ENCODE measurements at places on chromosomes 6 and 20. TPM values are rescaled to one million over a fixed set of nuclear protein-coding genes. Genes with fewer than 3 reads are reported as not detected.

Gene SLC13A3
- total RNA-seq = 0.30 TPM

Gene CST2
- not detected for total RNA-seq

Gene SRSF6
- 58.7 TPM for total RNA-seq

Gene POU5F1
- 0.69 TPM for total RNA-seq

Gene WFDC5
- total RNA-seq = not detected

Gene ZC2HC1B
- not detected for total RNA-seq

Gene ANKEF1
- 1.3 TPM for total RNA-seq

GRCh38 chr6:15770347-15771143 is 107.7 kb upstream of the DTNBP1 start:
- no peak overlapping the region for H3K27ac ChIP-seq
- H3K4me3 ChIP-seq = no peak overlapping the region
- H3K27me3 ChIP-seq = no peaks in the 10 kb centered on the region
- no peaks in the 10 kb centered on the region for H3K4me1 ChIP-seq

DNA sequence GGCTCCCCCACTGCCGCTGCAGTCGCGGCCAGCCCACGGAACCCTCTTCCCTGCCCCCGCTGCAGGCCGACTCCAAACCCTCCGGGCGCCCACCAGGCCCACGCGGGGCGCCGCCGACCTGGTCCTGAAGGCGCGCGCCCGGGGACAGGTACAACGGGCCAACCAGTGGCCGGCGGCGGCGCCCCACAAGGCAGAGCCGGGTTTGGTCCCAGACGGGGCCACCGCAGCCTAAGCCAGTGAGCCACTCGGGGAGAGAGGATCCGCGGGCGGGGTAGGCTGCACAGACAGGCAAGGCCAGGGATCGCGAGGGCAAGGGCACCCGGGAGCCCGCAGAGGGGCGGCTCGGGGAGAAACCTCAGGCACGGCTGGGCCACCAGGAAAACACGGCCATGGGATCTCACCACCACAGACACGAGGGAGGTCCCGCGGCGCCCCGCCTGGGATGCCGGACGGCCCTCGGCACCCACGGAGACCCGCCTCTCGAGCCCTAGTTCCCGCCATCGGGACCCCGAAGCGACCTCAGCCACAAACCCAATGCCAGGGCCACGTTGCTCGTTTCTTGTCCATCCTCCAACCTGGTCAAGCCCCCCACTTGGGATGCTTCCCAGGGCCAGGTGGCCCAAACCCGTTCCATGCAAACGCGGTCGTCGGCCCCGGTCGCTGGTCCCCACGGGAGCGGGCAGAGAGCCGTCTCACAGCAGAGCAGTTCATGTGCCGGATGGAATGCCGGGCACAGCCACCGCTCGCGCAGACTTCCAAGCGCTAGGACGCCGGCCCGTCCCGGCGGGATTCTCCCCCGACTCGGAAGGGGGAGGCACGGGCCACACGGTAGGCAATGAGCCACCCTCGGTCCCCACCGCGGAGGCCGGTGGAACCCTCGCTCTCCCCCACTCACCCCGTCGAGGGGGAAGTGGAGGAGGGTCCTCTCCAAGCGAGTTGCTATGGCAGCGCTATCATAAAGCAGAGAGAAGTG is 1956.6 kb upstream of the DEFB115 start:
- H3K4me1 ChIP-seq = no peaks in the 10 kb centered on the region
- H3K27ac ChIP-seq = no peak overlapping the region
- no peak overlapping the region for H3K4me3 ChIP-seq
- H3K27me3 ChIP-seq = peaks cover 9% of the 10 kb centered on the region
- H3K36me3 ChIP-seq = no peaks in the 10 kb centered on the region

DNA sequence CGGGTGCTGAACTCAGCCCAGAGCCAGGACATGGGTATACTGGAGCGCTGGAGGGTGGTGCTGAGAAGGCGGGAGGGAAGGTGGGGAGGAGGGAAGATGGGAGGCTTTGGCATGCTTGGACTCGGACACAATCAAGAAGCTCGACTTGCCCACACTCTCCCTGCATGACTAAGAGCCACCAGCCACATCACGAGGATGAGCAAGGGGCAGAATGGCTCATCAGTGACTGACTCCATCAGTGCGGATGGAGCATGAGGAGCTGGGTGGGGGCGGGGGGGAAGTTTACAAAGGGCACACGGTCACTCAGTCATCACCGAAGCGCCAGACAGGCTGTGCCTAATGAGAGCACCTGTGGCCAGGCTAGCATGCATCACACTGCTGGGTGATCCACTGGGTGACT is 222.8 kb downstream of the KIF16B start:
- no peaks in the 10 kb centered on the region for H3K4me1 ChIP-seq
- no peak for DNase-seq
- H3K27me3 ChIP-seq = no peaks in the 10 kb centered on the region
- no peak overlapping the region for H3K4me3 ChIP-seq
- H3K36me3 ChIP-seq = peaks cover 6% of the 10 kb centered on the region

DNA sequence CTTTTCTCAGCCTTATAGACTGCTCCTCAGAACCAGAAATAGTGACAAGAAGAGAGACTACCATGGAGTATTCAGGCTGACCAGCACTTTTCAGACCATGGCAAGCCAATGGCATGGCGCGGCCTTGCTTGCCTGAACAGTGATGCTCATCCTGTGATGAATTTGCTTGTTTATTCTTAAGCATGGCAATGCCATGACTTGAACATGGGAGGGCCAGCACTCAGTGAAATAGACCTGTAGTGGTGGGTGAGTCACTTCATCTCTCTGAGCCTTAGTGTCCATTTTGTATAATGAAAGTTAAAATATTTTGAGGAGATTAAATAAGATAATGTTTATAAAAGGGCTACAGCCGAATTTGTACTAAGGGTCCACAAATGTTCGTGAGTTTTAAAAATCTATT is 79.1 kb downstream of the LRRC1 start:
- no peaks in the 10 kb centered on the region for H3K27me3 ChIP-seq
- H3K36me3 ChIP-seq = no peaks in the 10 kb centered on the region
- H3K27ac ChIP-seq = no peak overlapping the region
- no peak for DNase-seq

DNA sequence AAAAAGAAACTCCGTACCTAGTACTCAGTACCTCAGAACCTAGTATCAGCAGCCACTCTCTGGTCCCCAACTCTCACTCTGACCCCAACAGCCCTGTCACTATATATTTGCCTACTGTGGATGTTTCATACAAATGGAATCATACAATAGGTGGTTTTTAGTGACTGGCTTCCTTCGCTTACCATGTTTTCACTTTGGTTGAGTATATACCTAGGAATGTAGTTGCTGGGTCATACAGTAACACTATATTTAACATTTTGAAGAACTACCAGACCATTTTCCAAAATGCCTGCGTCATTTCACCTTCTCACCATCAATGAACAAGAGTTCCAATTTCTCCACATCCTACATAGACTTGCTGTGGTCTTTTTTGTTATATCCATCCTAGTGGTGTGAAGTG is 283.2 kb downstream of the GMDS start:
- no peaks in the 10 kb centered on the region for H3K4me1 ChIP-seq
- no peak overlapping the region for H3K4me3 ChIP-seq
- no peaks in the 10 kb centered on the region for H3K27me3 ChIP-seq
- no peak for DNase-seq

GRCh38 chr20:63521602-63522001 is 1.0 kb downstream of the PPDPF start:
- H3K36me3 ChIP-seq = peaks cover 15% of the 10 kb centered on the region
- peak overlapping the region; percentile 97 for H3K27ac ChIP-seq
- H3K27me3 ChIP-seq = no peaks in the 10 kb centered on the region
- H3K4me1 ChIP-seq = peaks cover 46% of the 10 kb centered on the region

DNA sequence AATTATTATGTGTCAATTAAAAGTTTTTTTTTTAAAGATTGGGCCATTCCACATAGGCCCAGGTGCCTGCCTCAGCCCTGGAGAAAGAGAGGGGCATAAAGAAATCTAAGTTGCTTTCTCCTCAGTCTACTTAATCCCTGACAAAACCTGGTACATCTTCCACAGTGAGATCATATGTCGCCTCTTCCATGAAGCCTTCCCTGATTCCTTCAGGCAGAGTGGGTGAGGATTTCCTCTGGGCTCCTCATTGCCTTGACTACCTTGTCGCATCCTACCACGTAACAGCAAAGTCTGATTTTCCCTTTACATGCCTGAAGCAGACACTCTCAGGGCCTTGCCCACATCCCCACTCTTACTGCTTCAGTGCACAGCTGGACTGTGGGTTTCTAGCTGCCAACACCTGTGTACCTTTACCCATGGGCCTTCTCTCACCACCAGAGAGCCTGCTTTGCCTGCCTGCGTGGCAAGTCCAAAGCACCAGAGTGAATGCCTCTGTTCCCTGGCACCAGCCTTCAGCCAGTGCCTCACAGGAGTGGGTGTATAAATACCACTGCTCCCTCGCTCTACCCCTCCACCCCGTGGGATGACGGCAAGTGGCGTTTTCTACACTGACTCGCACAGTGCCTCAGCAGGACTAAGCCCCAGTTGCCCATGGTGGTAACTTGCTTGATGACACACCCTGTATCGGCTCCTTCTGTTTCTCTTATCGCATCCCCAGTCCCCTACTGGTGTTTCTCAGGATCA is 68.0 kb downstream of the EYA2 start:
- H3K4me1 ChIP-seq = no peaks in the 10 kb centered on the region
- peaks cover 44% of the 10 kb centered on the region for H3K27me3 ChIP-seq
- H3K4me3 ChIP-seq = no peak overlapping the region
- no peaks in the 10 kb centered on the region for H3K36me3 ChIP-seq

GRCh38 chr6:6694368-6694780 is 105.9 kb downstream of the LY86 start:
- H3K4me3 ChIP-seq = no peak overlapping the region
- DNase-seq = no peak
- peaks cover 56% of the 10 kb centered on the region for H3K4me1 ChIP-seq
- peak overlapping the region; percentile 84 for H3K27ac ChIP-seq
- no peaks in the 10 kb centered on the region for H3K36me3 ChIP-seq
- no peaks in the 10 kb centered on the region for H3K27me3 ChIP-seq

GRCh38 chr20:46200582-46201570 is 82.8 kb downstream of the CD40 start:
- H3K36me3 ChIP-seq = no peaks in the 10 kb centered on the region
- H3K4me1 ChIP-seq = peaks cover 18% of the 10 kb centered on the region
- peak overlapping the region; percentile 22 for H3K4me3 ChIP-seq
- H3K27me3 ChIP-seq = peaks cover 81% of the 10 kb centered on the region
- H3K27ac ChIP-seq = no peak overlapping the region

GRCh38 chr6:3356824-3357420 is 98.2 kb downstream of the PSMG4 start:
- peak overlapping the region; percentile 90 for H3K27ac ChIP-seq
- no peaks in the 10 kb centered on the region for H3K36me3 ChIP-seq
- H3K4me1 ChIP-seq = peaks cover 27% of the 10 kb centered on the region
- DNase-seq = no peak

GRCh38 chr6:74357321-74357720 is 661.3 kb downstream of the CD109 start:
- H3K4me3 ChIP-seq = no peak overlapping the region
- H3K36me3 ChIP-seq = no peaks in the 10 kb centered on the region
- H3K4me1 ChIP-seq = no peaks in the 10 kb centered on the region
- H3K27me3 ChIP-seq = no peaks in the 10 kb centered on the region
- no peak overlapping the region for H3K27ac ChIP-seq
- no peak for DNase-seq

DNA sequence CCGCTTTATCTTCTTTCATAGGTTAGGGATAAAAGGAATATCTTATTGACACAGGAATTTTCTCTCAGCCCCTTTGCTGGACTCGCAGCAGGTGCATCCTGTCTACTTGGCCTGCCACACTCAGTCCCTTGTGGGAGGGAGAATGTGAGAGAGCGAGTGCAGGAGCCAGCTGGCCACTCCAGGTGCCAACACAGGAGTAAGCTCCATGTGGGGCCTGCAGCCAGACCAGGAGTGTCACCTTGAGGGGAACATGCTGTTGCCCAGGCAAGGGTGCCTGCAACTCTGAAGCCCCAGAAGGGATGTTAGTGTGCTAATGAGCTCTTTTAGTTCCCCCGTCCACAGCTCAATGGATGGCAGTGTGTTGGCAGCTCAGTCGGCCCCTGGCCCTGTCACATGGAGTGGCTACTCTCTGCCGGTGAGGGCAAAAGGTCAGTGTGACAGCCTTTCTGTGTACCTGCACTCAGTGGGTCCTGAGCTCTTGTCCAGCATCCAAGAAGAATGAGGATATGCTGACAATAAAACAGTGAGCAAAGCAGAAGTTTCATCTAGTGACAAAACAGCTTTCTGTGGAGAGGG is 57.1 kb downstream of the CRYBG1 start:
- H3K27me3 ChIP-seq = peaks cover 17% of the 10 kb centered on the region
- H3K36me3 ChIP-seq = no peaks in the 10 kb centered on the region
- no peak overlapping the region for H3K27ac ChIP-seq

- H3K27me3 ChIP-seq = no peaks in the 10 kb centered on the region
- H3K36me3 ChIP-seq = peaks cover 38% of the 10 kb centered on the region
- peak overlapping the region; percentile 93 for H3K27ac ChIP-seq
- peak overlapping the region; percentile 99 for H3K4me3 ChIP-seq
- no peak for DNase-seq
- peaks cover 31% of the 10 kb centered on the region for H3K4me1 ChIP-seq
Measured at GRCh38 chr20:45792317-45793118, 764 bp downstream of the DNTTIP1 start.

- H3K27me3 ChIP-seq = no peaks in the 10 kb centered on the region
- H3K27ac ChIP-seq = no peak overlapping the region
- DNase-seq = no peak
- no peak overlapping the region for H3K4me3 ChIP-seq
- no peaks in the 10 kb centered on the region for H3K36me3 ChIP-seq
Measured at GRCh38 chr6:150263765-150264404, 104.9 kb upstream of the IYD start.

- no peaks in the 10 kb centered on the region for H3K27me3 ChIP-seq
- no peaks in the 10 kb centered on the region for H3K36me3 ChIP-seq
- no peaks in the 10 kb centered on the region for H3K4me1 ChIP-seq
Measured at GRCh38 chr6:122323361-122323760, 76.1 kb upstream of the HSF2 start.

- no peak overlapping the region for H3K4me3 ChIP-seq
- no peaks in the 10 kb centered on the region for H3K36me3 ChIP-seq
- H3K27ac ChIP-seq = no peak overlapping the region
- DNase-seq = no peak
Measured at GRCh38 chr20:46031014-46031569, 2.1 kb downstream of the SLC12A5 start.

All from left ventricle myocardium inferior (tissue), 1 donor.